ENCODE measurements at places on chromosomes 6 and 20.

DNA sequence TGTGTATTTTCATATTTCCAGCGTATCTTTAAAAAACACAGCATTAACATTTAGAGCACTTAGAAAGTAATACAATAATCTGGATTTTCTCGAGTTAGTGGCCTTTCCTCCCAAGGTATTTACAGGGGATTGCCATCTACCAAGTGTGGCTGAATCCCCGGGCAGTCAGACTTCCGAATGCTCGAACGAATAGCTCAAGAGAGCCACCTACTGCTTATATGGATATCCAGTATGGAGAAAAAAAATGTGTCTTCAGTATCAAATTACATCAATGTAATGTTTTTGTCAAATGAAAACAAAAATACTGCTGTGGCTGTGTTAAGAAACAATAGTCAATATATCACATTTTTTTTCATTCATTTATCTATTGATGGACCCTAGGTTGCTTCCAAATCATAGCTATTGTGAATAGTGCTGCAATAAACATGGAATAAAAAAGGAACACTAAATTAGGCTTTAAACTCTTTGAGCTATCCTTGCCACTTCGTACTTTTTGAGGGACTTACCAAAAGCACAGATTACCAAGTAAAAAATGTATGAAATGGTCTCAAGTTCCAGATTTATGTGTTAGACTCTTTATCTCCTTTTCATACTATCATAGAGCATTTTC, 654.5 kb upstream of the PTCHD4 start:
- peak; percentile 86 for DNase-seq

DNA sequence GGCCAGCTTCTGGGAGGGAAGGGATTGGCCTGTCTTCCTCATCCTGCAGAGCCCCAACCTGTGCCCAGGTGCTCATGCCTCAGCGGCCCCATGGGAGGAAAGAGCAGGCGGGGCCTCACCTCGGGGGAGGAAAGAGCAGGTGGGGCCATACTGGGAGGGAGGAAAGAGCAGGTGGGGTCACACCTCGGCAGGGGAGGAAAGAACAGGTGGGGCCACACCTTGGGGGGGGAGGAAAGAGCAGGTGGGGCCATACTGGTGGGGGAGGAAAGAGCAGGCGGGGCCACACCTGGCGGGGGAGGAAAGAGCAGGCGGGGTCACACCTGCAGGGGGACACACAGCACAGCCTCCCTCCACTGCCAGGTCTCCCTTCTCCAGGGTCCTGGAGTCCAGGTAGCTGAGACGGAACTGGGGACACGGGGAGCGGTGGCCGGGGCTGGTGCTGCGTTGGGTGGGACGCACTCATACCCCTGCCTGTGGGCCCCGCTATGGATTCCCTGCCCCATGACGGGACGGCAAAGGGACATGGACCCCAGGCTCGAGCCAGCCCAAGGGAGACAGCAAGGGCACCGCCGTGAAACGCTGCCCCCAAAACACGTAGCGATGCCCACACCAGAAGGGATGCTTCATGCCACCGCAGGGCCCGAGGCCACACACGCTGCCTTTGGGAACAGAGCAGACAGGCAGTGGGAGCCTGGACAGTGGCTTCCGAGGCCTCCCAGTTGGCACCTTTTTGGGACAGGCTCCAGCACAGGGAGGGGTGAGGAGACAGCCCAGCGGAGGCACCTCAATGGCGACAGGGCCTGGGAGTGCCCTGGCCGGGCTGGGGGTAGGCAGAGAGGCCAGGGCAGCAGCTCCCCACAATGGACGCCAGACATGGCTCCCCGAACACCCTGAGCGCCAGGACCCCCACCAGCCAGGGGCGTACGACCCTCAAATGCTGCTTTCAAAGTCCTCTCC, 43.3 kb upstream of the CHRNA4 start:
- DNase-seq, result no peak

DNA sequence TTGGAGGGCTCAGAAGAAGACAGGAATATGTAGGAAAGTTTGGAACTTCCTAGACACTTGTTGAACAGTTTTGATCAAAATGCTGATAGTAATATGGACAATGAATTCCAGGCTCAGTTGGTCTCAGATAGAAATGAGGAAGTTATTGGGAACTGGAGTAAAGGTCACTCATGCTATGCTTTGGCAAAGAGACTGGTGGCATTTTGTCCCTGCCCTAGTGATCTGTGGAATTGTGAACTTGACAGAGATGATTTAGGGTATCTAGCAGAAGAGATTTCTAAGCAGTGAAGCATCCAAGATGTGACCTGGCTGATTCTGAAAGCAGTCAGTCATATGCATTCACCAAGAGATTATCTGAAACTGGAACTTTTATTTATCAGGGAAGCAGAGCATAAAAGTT, 45.1 kb downstream of the FRK start:
- no peak for DNase-seq

DNA sequence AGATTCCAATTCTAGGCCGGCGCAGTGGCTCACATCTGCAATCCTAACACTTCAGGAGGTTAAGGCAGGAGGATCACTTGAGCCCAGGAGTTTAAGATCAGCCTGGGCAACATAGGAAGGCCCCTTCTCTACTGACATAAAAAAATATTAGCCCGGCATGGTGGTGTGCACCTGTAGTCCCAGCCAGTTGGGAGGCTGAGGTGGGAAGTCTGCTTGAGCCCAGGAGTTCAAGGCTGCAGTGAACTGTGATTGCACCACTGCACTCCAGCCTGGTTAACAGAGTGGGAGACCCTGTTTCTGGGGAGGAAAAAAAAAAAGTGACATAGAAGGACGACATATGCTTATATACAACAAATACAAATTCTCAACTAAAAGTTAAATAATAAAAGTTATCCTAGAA, 30.9 kb downstream of the B4GALT5 start:
- no peak for DNase-seq

GRCh38 chr6:156583083-156583482, 194.1 kb upstream of the ARID1B start:
- DNase-seq, result no peak

GRCh38 chr6:18577491-18577890, 190.3 kb downstream of the RNF144B start:
- no peak for DNase-seq

DNA sequence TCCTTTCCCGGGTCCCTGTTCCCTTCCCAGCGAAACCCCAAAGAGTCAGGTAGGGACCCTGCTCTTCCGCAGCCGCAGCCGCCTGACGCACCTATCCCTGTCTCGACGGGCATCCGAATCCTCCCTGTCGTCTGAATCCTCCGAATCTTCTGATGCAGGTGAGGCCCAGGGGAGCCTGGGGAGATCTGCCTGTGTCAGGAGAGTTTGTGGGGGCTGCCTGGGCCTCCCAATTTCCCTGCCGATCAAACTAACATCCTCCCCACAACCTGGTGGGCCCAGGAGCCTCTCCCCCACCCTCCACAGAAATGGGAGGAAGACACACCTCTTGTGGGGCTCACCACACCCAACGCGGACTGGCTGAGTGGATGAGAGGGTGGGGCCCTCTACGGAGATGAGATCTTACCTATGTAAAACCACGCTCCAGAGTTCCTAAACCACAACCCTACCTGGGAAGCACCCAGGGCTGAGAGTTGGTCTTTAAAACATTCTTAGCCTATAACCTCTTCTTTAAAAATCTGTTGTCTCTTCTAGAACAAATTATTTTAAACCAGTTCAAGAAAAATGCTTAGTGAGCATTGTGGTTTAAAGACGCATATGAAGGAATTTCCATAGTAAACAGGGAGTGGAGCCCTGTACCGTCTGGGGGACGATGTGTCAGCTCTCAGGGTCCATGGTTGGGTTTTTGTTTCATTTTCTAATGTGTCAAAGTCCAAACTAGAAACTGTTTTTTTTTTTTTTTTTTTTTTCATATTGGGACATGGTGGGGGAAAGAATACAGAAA, 1.7 kb downstream of the CDC25B start:
- DNase-seq, result peak; percentile 72

DNA sequence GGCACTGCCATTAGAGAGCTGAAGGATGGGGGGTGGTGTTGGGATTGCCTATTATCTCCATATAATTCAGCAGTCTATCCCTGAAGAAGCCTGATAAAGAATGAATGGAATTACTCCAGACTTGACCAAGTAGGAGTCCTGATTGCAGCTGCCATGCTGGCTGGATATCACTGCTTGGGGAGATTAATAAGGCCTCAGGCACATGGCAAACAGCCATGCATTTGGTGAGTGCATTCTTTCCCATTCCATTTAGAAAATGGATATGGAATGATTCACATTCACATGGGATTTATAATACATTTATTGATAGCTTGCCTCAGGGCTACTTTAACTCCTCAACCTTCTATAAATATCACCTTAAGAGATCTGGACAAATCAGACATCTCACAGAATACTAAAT, 49.6 kb upstream of the HLA-A start:
- no peak for DNase-seq

- DNase-seq, result no peak
Observed at GRCh38 chr6:19668710-19669109, 168.5 kb upstream of the ID4 start.
